ENCODE measurements at places on chromosomes 7 and 10.

DNA sequence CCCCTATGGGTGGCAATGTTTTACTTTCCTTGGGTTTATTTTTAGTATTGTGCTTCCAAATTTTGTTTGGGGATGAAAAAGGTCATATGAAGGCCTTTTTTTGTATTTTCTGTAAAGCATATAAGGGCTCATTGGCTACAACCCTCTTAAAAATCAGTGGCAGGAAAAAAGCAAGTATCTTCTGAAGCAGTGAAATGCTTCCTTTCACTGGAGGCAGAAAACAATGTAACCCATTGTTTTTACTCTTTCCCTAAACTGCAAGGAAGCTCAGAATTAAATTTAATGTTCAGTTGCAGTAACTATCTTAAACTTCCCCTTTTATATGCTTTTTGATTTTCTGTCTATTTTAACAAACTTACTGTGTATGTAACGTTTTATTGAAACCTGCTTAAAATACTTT is 148.7 kb upstream of the LYZL1 start:
- no peak for DNase-seq

DNA sequence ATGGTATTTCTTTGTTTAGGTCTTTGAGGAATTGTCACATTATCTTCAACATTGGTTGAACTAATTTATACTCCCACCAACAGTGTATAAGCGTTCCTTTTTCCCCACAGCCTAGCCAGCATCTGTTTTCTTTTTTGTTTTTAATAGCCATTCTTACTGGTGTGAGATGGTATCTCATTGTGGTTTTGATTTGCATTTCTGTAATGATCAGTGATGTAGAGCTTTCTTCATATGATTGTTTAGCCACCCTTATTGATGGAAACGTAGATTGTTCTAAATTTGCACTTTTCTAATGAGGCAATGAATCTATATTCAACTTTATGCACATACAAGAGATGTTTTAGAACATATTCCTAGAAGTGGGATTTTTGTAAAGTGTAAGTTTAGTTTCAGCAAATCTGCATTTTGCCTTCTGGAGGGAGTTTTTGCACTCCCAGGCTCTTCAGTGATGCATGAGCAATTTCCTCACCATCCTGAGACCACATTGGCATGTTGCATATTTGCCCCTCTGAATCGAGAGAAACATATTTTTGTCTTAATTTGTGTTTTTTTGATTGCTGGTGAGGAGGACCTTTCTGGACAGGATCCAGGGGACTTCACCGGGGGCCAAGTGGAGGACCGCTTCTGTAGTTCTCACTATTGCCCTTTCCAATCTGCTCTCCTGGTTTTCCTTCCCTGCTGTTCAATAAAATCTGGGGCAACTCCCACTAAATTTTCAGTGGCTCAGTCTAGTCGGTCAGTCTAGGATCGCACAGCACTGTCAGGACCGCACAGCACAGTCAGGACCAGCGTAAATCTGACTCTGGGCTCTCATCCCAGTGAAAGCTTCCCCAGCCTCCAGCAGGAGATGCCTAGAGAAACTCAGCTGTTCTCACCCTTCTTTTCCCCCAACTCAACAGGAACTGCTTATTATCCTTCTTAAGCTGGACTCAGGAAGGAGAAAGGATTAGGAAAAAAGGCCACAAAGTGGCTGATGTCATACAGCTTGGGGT is 157.0 kb downstream of the PTPN20 start:
- DNase-seq = no peak

- no peak for DNase-seq
Observed at GRCh38 chr10:35495521-35496119, 109.5 kb upstream of the GJD4 start.

- peak; percentile 25 for DNase-seq
Observed at GRCh38 chr7:55100544-55101327, 81.9 kb downstream of the EGFR start.

DNA sequence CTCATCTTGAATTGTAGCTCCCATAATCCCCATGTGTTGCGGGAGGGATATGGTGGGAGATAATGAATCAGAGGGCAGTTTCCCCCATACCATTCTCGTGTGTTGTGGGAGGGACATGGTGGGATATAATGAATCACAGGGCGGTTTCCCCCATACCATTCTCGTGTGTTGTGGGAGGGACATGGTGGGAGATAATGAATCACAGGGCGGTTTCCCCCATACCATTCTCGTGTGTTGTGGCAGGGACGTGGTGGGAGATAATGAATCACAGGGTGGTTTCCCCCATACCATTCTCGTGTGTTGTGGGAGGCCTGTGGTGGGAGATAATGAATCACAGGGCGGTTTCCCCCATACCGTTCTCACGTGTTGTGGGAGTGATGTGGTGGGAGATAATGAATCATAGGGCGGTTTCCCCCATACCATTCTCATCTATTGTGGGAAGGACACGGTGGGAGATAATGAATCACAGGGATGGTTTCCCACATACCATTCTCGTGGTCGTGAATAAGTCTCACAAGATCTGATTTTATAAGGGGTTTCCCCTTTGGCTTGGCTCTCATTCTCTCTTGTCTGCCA is 271.0 kb downstream of the MAD1L1 start:
- no peak for DNase-seq

DNA sequence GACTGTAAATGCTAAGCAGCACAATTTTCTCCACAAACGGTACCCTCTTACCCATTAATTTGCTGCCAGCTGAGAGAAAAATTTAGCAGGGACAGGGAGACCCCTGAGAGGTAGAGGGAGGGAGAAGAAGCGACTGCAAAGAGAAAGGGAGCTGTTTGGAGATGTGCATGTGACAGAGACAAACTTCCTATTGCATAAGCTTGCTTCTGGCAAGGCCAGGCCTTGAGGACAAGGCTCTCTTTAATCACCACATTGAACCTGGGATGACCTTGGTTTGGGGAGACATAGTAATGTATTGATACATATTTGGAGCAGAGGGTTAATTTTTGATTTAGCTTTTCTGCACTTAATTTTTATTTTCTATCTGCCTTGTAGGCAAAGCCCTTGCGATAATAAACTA is 31.1 kb upstream of the HIBADH start:
- no peak for DNase-seq

- DNase-seq = no peak
Observed at GRCh38 chr7:31640381-31640780, 46.6 kb upstream of the PPP1R17 start.

DNA sequence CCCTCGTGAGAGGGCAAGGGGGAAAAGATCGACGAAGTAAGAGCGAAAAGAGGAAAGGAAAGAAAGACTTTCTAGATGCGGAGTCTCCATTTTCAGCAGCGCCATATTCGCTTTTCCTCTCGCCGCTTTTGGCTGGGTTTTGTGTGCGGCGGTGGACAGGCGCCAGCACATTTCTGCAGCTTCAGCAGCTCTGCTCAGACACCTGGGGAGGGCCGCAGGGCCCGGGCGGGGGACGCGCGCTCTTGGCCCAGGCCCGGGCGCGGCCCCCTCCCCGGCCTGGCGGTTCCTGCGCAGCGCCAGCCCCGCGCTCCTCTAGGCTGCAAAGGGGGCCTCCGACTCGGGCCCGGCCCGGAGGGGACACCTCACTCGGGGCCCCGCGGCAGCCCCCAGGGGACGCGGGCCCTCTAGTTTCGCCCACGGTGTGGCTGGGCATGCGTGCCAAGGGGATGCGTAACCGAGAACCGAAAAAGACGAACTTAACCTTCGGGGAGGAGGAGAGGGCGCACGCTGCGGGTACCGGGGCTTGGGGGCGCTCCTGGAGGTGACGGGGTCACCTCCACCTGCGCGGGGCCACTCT is 34.5 kb upstream of the EBLN1 start:
- DNase-seq = peak; percentile 11

DNA sequence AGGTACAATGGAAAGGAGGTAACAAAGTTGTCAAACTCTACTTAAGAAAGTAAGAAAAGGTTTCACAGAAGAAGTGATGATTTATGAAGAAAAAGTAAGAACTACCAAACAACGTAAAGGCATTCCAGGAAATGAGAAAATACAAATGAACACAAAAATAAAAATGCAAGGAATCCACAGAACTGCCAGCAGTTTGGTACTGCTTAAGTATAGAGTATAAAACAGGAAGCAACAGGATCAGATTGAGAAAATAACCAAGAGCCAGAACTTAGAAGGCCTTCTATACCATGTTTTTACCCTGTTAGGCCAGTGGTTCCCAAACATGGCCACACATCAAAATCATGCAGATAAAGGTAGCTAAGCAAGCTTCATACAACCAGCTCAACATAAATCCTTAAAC is 9.2 kb downstream of the NDUFA5 start:
- DNase-seq = no peak

DNA sequence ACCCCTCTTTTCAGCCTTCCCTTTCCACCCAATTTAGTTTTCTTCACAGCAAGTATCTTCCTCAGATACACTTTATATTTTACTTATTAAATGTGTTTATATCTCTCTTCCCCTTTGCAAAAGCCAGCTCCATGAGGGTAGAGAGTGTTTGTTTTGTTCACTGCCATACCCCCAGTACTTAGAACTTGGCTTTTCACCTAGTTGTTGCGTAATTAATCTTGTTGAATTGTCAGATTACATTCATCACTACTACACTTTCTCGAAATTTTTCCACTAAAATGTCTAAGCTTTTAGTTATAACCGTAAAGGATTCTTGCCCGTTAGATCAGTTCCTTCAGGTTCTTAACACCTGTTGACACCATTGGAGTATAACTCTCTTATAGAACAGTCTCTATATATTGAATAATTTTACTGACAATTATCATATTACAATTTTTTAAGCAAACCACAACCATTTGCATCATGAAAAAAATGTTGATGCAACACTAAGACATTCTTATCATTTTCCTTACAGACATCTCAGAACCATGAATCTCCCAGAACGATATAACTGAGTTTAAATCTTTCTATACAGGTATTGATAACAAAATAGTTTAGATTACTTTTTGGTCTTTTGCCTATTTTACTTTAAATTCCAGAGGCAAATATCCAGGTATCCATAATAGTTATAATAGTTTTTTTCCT is 29.9 kb downstream of the VWDE start:
- DNase-seq = no peak

- DNase-seq = peak; percentile 31
Observed at GRCh38 chr7:142391191-142391992, 133.5 kb upstream of the PRSS58 start.

- DNase-seq = peak; percentile 22
Observed at GRCh38 chr7:122006687-122007086, 133.7 kb downstream of the PTPRZ1 start.

GRCh38 chr10:121662945-121663917 is 65.0 kb upstream of the FGFR2 start:
- no peak for DNase-seq

DNA sequence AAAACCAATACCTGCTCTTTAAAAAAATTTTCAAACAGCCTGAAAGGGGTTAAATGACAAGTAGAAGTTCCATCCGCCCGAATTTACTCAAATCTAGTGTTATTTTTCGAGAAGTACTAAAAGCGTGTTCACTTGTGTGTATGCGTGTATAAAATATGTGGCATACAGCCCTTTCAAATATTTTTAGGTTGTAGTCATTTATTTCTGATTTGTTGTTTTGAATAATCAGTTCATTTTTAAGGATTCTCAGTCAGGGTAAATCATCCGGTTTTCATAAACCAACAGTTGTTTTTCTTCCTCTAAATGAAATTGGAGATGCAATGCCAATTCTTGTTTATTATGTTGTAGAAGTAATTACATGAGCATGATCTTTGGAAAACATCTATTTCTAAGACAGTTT is 6.9 kb upstream of the SUN1 start:
- DNase-seq = no peak

Measured in COR-L47 (cell line).